ENCODE measurements at places on chromosomes 3 and 15.

- DNase-seq, result no peak
Measured at GRCh38 chr15:72074335-72075060, 43.5 kb downstream of the MYO9A start.

DNA sequence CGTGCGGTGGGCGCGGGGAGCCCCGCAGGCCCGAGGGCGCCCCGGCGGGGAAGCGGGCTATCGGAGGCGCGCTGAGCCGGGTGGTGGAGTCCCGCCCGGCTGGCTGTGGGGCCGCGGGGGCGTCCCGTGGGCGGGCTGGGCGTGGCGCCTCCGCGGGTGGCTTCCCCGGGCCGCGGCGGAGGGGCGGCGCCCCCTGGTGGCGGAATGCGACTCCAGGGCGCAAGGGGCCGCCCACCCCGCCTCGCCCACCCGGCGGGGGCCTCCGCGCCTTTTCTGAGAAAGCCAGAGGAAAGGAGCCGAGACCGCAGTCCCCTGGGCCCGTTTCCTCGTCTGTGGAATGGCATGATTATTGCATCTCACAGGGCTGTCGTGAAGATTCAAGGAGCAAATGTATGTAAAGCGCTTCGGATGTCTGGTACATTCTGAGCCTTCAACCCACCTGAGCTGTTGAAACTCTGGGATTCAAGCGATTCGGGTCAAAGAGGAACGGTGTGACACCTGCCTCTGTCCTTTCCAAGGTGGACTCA is 31.9 kb upstream of the RAB6B start:
- DNase-seq, result no peak

- no peak for DNase-seq
Measured at GRCh38 chr3:94372026-94372425, 309.2 kb downstream of the NSUN3 start.

DNA sequence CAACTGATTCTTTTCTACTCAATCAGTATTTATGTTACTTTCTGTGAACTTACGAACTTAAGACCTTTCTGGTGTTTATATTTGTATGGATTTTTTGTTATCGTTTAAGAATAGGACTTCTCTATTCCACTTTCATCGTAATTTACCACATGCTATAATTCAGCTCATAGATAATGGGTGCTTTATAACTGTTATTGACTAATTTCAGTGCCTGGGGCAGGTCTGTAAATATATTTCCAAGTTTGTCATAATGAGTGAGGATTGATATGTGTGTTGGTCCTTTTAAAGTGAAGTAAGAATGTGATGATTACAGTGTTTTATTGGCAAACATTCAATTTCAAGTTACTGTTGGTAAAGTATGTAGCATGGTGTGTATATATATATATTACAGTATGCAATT is 1.8 kb upstream of the NAALADL2 start:
- no peak for DNase-seq

- no peak for DNase-seq
Measured at GRCh38 chr3:114929971-114930732, 216.9 kb downstream of the ZBTB20 start.

GRCh38 chr3:44020143-44020542 is 221.5 kb upstream of the TOPAZ1 start:
- DNase-seq, result no peak

GRCh38 chr3:179234199-179234598 is 16.7 kb downstream of the KCNMB3 start:
- DNase-seq, result no peak

GRCh38 chr3:162130582-162130981 is 634.0 kb downstream of the OTOL1 start:
- DNase-seq, result no peak

DNA sequence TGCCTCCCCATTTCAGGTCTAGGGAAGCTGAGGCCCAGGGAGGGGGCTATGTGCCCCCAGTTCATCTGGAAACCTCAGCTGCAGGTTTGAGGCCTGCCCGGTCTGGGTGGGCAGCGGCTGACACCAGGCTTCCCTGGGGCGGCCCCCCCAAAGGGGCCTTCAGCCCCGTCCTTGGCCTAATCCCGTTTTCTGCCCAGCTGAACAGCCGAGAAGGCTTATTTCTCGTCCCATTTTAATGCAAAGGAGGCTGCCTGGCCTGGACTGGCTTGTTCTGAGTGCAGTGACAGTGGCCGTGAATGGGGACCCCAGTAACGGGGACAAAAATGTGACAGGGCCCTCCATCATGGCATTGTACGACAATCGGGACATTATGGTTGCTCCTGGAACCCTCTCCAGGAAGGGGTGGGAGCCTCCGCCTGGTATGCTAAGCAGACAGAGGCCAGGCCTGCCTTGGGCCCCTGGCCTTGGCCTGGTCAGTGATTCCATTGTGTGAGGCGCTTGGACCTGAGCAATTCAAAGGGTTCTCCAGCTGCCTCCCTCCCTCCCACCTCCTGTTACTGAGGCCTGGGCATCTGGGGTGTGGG is 93.9 kb downstream of the WNT7A start:
- DNase-seq, result no peak

GRCh38 chr3:73538486-73538885 is 86.3 kb downstream of the PDZRN3 start:
- DNase-seq, result no peak

- DNase-seq, result peak; percentile 71
Measured at GRCh38 chr3:192879346-192880031, 38.2 kb downstream of the MB21D2 start.
